IMR-90 (cell line): ENCODE measurements at places on chromosomes 11 and 22. TPM values are rescaled to one million over a fixed set of nuclear protein-coding genes. Genes with fewer than 3 reads are reported as not detected.

The SHANK3 gene
- total RNA-seq = 0.18 and 0.28 TPM in 2 replicates

The MS4A3 gene
- not detected in 2 replicates for total RNA-seq

The MS4A7 gene
- total RNA-seq = not detected in 2 replicates

The FAM83F gene
- not detected in 2 replicates for total RNA-seq

The MISFA gene
- 1.1 TPM in 1 of 2 replicates, not detected in the other for total RNA-seq

The FAM227A gene
- 1.1 and 1.3 TPM in 2 replicates for total RNA-seq

The LDHAL6A gene
- total RNA-seq = not detected in 2 replicates

The PRDM11 gene
- total RNA-seq = 1.7 and 2.2 TPM in 2 replicates

The KCNQ1 gene
- total RNA-seq = not detected in 2 replicates

The LRRC75B gene
- 1.4 and 1.6 TPM in 2 replicates for total RNA-seq

The B4GALNT4 gene
- 5.2 and 6.1 TPM in 2 replicates for total RNA-seq

The OR5L1 gene
- total RNA-seq = not detected in 2 replicates

The RPS25 gene
- total RNA-seq = 727 and 842 TPM in 2 replicates
